SK-N-DZ (cell line): ENCODE measurements at places on chromosomes 7 and 10.

DNA sequence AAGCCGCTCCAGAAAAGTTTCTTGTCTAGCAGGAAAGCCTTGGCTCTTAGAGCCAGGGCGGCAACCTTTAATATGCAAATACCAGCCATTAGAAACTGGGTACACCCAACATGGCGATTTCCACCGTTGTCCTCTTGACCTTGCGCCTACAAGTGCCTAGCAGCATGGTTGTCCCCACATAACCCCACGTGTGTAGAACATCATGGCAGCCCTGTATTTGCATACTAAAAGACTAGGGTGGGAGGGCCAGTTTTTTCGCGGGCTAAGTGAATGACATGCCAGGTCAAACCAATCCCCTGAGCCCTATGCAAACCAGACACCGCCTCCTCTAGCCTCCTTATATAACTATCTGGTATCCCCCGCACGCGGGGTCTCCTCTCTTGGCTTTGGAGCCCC lies 58.4 kb upstream of the FZD8 start:
- no peak for DNase-seq

DNA sequence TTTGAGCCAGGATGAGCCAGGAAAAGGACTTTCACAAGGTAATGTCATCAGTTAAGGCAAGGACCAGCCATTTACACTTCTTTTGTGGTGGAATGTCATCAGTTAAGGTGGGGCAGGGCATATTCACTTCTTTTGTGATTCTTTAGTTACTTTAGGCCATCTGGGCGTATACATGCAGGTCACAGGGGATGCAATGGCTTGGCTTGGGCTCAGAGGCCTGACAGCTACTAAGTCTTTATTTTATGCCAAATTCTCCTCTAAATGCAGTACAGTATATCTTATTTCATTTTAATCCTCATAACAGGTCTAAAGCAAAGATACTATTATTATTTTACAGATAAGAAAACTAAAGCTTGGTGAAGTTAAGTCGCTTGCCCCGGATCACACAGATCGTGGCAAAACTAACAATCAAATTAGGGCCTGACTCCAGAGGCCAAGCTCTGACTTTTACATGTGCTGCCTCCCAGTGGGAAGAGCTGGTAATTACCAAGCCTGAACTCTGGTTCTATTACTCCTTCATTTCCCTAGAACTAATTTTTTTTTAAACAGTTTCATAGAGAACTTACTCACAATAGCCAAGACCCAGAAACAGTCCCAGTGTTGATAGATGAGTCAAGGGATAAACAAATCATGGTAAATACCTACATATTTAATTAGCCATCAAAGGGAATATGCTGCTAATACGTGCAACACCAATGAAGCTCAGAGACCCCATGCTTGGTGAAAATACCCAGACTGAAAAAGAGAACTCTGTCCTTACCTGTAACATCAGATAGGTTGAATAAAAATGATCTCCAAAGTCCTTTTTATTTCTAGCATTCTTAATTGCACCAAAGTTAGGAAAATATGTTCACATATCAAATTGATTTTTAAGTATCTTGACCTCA lies 35.4 kb downstream of the C7orf25 start:
- peak; percentile 52 for DNase-seq

DNA sequence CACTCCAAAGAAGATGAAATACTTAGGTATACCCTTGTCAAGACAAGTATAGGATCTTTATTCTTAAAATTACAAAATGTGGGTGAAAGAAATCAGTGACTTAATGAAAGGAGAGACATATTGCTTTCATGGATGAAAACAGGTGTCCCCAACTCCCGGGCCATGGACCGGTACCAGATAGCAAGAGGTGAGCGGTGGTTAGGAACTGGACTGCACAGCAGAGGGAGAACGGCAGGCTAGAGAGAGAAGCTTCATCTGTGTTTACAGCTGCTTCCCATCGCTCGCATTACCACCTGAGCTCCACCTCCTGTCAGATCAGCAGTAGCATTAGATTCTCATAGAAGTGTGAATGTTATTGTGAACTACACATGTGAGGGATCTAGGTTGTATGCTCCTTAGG lies 408.9 kb downstream of the CALN1 start:
- no peak for DNase-seq

- DNase-seq = peak; percentile 52
Measured at GRCh38 chr7:69893906-69894305, 295.6 kb downstream of the AUTS2 start.

GRCh38 chr10:77855404-77856155 lies 71.0 kb downstream of the DLG5 start:
- no peak for DNase-seq

DNA sequence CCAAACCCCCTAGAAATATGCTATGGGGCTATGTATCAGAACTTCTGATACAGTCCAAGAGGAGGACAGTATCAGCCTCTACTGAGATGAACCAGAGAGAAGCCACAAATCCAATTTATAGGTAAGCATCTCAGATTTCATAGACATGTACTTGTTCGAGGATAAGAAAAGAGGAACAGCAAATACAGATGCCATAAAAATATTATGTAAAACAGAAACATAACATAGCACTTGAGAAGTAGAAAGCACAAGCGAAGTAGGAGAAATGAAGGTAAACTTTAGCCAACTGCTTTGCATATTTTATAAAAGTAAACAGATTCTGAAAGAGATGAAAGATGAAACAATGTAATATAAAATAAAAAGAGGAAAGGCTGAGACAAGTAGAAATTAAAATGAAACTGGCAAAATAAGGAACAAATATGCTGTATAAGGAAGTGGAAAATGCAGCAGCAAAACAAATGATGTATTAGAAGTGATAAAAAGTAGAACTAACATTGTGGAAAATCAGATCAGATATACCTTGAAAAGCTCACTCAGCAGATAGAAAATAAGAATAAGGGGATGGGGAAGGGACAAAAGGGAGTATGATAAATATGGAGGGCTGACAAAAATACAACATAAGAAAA lies 135.1 kb downstream of the SKAP2 start:
- DNase-seq = no peak

GRCh38 chr7:123075838-123076467 lies 80.5 kb upstream of the TAS2R16 start:
- no peak for DNase-seq

DNA sequence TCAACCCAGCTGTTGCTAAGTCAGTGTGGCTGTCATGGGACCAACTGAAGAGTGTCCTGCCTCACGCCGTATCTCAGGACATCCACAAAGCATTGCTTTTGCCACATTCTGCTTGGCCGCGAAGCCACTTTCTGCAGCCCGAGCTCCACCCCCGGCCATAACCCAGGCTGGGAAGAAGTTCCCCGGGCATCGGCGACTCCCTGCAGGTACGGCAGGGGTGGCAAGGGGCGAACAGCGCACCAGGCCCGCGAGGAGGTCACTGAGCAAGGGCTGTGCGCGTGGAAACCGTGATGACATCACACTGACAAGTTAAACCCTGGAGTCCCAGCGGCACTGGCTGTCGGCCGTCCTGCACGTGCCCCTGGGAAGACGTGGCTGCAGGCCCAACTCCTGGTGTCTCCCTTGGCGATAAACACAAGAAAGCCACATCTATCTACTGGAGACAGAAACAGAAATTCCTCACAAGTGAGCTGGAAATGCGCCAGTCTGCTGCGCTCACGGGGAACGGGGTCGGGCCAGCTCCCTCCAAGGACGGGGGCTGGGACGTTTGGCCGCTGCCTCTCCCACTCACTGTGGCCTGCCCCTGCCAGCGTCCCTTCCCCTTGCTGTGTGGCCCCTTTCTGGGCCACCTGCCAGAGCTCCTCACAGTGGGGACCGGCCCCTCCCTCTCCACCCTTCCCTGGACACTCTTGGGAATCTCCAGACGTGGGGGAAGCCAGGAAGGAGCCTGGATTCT lies 326.3 kb downstream of the DNAJB6 start:
- DNase-seq = no peak

GRCh38 chr7:155815332-155816191 lies 3.3 kb upstream of the SHH start:
- no peak for DNase-seq

DNA sequence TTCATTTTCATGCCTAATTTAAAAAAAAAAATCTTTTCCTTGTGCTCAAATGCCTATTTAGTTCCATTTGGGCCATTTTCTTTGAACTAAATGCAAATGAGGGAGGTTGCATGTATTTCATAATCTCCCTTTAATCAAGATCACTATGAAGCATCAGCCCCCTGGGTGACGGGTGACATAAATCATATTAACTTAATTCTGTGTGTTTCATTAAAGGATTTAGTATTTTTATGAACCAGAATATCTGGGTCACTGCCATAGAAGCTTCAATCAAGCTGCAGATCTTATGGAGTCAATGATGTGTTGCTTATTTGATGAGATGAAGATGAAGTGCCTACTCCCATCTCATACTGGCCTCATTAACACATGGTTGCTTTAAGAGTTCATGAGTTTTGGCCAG lies 301.9 kb upstream of the PRKCQ start:
- no peak for DNase-seq

- DNase-seq = no peak
Measured at GRCh38 chr10:117651121-117651520, 108.6 kb downstream of the EMX2 start.

GRCh38 chr10:72276013-72276387 lies 2.3 kb downstream of the DDIT4 start:
- DNase-seq = no peak

DNA sequence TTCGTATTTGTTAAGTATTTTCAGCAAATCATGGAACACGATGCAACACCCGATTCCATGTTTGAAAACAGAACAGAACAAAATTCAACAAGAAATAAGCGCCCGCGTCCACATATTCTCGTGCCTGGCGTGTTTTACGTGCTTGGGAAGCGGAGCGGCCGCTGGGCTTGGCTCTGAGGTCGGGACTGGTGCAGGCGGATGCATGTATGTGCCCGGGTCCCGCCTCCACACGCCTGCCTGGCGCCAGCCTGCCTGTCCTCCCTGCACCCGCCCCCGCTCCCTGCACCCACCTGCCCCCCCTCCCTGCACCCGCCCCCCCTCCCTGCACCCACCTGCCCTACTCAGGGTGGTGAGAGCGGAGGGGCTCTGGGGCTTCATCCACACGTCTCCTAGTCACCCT lies 454.5 kb downstream of the DNAJB6 start:
- no peak for DNase-seq

DNA sequence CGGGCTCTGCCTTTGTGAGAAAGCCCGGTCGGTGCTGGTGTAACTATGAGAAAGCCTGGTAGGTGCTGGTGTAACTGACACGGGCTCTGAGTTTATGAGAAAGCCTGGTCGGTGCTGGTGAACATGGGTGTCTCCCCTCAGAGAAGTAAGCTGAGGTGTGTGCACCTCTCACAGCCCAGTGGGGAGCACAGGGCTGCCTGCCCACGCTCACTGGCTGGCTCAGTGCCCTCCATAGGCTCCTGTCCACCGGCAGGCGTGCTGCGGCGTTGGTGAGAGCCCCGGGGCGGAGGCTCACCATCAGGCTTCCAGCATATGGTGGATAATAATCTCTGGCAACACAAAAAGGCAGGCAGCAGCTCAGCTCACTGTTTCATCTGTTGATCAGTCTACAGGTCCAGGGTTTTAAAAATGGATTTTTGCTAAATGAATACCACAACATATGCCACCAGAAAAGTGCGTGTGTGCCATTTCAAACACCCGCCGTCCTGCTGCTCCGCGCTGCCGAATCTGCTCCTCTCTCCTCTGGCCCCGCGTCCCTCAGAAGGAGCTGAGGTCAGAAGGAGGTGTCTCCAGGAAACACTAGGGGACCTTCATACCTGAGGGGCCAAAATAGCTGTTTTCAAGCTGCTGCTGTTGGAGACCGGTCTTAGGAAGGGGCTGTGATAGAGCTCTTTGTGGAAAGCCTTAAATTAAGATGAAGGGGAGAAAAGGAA lies 365.7 kb downstream of the DNAJB6 start:
- DNase-seq = no peak

DNA sequence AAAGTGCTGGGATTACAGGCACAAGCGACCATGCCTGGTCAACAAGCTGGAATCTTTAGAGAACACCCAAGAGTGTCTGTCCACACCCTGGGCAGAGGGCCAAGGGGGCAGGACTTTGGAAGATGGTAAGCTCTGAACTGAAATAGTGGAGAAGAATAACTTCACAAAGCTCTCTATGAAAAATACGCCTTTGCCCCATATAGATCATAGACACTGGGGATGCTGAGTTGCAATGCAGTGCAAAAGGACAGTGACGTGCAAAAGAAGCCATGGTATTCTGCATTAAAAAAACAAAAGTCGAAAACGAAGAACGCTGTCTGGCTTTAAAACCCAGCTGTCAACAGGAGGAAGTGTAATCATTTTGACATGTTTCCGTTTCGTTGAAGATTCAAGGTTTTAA lies 353.6 kb downstream of the CALN1 start:
- no peak for DNase-seq
